Activated naive CD4-positive, alpha-beta T cell treated with anti-CD3 and anti-CD28 coated beads, Interleukin-2, amount 50 U/mL, for 72 hours (primary cell): ENCODE measurements at places on chromosomes 16 and 17.

- peak; percentile 36 for DNase-seq
These were observed 11.1 kb downstream of the NLRC5 start for GRCh38 chr16:57000271-57001025.

DNA sequence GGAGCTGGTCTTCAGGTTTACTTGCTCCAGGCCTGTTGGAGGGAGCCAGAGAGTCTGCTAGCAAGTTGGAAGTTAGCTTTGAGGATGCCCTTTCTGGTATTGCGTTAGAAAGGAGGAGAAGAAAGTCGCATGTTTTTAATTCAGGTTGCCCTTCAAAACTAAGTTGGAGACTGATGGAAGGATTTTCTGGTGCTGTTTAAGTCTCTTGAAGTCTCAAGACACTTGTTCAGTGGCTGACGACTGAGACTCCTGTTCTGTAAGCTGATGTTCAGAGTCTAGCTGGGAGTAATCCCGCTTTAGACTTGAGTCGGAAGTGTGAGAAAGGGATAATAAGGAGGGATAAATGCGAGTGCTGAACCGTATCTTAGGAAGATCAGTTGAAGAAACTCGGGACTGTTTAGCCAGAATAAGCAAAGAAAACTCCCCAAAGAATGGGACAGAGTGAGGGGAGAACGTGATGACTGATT lies 740 bp downstream of the AATF start:
- no peak for DNase-seq

- no peak for DNase-seq
These were observed 370.9 kb upstream of the RBFOX1 start for GRCh38 chr16:6961704-6962103.

GRCh38 chr16:81956213-81956948 lies 54.9 kb downstream of the SDR42E1 start:
- no peak for DNase-seq

DNA sequence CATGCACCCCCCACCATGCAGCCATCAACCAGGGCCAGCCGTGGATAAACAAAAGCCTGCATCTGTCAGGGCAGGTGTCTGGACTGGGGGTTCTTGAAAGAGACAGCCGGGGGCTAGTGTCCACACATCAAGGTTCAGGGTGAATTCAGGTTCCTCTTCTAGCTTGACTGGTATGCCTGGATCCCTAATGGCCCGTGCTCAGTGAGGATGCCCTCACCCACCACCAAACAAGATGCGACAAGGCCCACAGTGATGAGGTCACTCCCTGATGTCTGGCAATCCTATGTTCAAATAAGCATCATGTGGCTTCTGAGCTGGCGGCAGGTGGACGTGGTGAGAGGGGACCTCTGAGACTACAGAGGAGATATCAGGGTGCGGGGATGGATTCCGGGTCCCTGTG lies 64.6 kb downstream of the GOSR1 start:
- no peak for DNase-seq

DNA sequence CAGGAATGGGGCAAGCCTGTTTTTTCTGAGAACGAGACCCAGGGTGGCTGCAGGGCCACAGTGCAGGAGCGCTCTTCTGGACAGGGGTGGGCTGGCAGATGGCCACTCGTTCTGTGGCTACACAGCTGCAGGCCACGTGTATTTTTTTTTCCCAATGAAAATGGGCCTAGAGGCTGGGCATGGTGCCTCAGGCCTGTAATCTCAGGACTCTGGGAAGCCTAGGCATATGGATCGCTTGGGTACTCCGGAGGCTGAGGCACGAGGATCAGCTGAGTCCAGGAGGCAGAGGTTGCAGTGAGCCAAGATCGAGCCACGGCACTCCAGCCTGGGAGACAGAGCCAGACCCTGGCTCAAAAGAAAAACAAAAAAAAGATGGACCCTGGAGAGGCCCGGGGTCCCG lies 6.8 kb downstream of the UNKL start:
- DNase-seq: no peak
